SK-N-SH (cell line): ENCODE measurements at places on chromosomes 5 and 9.

GRCh38 chr5:74212336-74212735 lies 428.2 kb downstream of the ENC1 start:
- DNase-seq = no peak
- H3K36me3 ChIP-seq = no peaks in the 10 kb centered on the region
- no peaks in the 10 kb centered on the region for H3K4me1 ChIP-seq
- H3K4me3 ChIP-seq = no peak overlapping the region

DNA sequence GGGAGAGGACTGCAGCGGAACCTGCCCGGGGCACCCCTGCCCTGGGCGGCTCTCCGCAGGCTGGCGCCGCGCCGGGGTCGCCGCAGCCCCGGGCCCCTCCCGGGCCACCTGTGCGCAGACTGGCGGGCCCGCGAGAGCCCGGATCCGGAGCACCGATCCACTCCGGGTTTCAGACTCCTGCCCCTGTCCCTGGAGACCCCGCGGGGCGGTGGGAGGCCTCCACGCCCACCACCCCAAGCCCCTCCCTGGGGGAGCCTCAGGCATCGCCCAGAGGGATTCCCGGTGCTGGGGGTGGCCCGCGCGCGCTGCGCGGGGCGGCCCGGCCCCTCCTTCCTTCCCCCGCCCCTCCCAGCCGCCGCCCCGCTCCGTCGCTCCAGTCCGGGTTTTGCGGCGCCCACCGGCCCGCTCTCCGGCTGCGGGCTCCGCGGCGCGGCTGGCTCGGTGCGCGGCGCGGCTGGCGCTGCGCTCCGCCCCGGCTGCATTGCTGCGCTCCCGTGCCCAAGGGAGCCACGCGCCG lies at the start of gene UNC5A:
TSS of gene UNC5A (plus strand) at position 479 of the 517 bp plus-strand sequence. CDS start 192 bp downstream, outside the sequence.
- H3K4me1 ChIP-seq = no peaks in the 10 kb centered on the region
- H3K4me3 ChIP-seq = peak within 1 kb of the TSS; percentile 53
- DNase-seq = peak; percentile 91
- no peaks in the 10 kb centered on the region for H3K36me3 ChIP-seq

DNA sequence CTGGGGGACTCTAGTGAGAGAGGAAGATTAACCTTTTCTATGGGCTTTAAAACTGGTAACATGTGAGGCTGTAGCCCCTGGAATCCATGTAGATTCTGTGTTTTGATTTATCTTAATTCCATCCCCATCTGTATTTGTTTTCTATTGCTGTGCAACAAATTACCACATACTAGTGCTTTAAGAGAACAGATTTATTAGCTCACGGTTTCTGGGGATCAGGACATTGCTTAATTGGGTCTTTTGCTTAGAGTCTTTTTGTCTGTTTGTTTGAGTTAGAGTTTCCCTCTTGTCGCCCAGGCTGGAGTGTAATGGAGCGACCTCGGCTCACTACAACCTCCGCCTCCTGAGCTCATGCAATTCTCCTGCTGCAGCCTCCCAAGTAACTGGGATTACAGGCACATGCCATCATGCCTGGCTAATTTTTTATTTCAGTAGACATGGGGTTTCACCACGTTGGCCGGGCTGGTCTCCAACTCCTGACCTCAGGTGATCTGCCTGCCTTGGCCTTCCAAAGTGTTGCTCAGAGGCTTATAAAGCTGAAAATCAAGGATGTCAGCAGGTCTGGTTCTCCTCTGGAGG lies 29.9 kb upstream of the GNA14 start:
- no peaks in the 10 kb centered on the region for H3K4me1 ChIP-seq
- H3K36me3 ChIP-seq = no peaks in the 10 kb centered on the region
- DNase-seq = no peak
- H3K27me3 ChIP-seq = no peaks in the 10 kb centered on the region
- H3K27ac ChIP-seq = no peak overlapping the region

- no peak overlapping the region for H3K27ac ChIP-seq
- DNase-seq = no peak
- peaks cover 16% of the 10 kb centered on the region; the same call in 1 of the 2 replicates for H3K4me1 ChIP-seq
- H3K4me3 ChIP-seq = no peak overlapping the region
- H3K27me3 ChIP-seq = no peaks in the 10 kb centered on the region
Observed at GRCh38 chr5:39016587-39017275, 57.5 kb downstream of the RICTOR start.

- DNase-seq = no peak
- H3K27ac ChIP-seq = no peak overlapping the region
- no peak overlapping the region for H3K4me3 ChIP-seq
- no peaks in the 10 kb centered on the region for H3K36me3 ChIP-seq
- no peaks in the 10 kb centered on the region for H3K4me1 ChIP-seq
Observed at GRCh38 chr9:124467410-124468060, 17.3 kb downstream of the ADGRD2 start.

DNA sequence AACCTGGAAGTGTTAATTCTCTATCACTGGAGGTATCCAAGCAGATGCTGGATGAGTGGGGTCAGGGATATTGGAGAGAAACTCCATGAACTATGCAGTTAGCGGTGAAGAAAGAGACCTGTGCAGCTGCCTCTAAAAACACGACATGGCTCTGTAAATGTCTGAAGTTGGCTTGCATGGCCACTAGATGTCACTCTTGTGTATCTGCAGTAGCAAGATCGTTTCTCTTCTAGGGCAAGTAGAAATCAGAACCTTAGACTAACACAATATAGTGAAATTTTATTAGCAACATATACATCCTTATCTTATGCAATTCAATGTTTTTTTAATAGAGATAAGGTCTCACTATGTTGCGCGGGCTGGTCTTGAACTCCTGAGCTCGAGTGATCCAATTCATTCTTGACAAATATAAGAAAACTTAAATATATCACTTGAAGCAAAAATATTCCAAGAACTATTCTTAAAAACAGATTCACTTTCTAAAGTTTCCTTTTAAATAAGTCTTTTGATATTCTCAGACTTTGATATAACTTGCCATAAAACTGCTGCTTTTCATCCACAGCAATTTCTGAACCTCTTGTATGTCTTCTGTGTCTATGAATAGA lies 2.9 kb downstream of the OR2S2 start:
- H3K27me3 ChIP-seq = no peaks in the 10 kb centered on the region
- H3K4me1 ChIP-seq = no peaks in the 10 kb centered on the region
- no peak overlapping the region; the same call in 1 of the 2 replicates for H3K4me3 ChIP-seq
- H3K36me3 ChIP-seq = no peaks in the 10 kb centered on the region
- peak; percentile 65 for DNase-seq

- peaks cover 15% of the 10 kb centered on the region; the same call in 1 of the 2 replicates for H3K4me1 ChIP-seq
- no peaks in the 10 kb centered on the region for H3K36me3 ChIP-seq
- H3K27me3 ChIP-seq = no peaks in the 10 kb centered on the region
- DNase-seq = peak; percentile 59
- H3K27ac ChIP-seq = no peak overlapping the region
- H3K4me3 ChIP-seq = no peak overlapping the region
Observed at GRCh38 chr5:61603211-61603908, 271.3 kb downstream of the ZSWIM6 start.

DNA sequence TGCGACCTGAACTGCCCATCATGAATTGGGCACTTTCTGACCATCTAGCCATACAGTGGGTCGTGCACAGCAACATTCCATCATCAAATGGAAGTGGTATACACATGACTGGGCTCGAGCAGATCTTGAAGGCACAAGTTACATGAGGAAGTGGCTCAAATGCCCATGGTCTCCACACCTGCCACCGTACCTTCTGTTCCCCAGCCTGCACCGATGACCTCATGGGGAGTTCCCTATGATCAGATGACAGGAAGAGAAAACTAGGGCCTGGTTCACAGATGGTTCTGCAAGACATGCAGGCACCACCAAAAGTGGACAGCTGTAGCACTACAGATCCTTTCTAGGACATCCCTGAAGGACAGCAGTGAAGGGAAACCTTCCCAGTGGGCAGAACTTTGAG lies 21.8 kb downstream of the MTMR12 start:
- peaks cover 4% of the 10 kb centered on the region; the same call in 1 of the 2 replicates for H3K36me3 ChIP-seq
- H3K27me3 ChIP-seq = no peaks in the 10 kb centered on the region
- H3K4me3 ChIP-seq = no peak overlapping the region
- H3K4me1 ChIP-seq = no peaks in the 10 kb centered on the region
- no peak overlapping the region for H3K27ac ChIP-seq

DNA sequence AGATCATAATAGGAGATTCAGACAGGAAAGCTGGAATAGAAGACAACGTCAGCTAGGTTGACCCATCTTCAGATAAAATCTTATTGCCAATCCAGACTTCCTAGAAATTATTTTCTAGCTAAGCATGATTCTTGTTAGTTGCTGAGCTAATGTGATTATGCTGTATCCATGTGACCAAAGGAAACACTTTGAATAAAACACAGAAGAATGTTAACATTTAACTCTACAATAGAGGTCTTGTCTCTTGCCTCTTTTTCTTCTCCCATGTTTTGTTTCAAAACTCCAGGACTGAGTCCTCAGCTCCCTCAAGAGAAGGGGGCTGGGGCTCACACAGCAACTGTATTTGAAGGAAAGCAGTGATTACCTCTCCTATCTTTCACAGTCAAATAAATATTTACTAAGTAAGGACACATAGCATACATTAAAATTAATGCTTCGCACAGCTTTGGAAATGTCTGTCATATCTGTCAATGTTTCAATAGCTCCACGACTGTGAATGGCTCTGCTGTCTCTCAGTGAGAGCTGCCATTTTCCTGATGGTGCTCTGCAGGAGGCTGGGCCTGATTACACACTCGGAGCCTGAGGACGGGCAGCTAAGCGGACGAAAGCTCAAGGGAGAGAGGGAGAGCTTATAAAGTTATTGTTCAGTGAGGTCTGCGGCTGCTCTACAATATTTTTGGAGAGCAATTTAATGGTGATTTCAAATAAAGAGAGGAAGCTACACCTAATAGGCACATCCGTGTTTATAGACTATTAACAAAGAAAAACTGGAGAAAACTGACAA lies 64.8 kb upstream of the ZNF462 start:
- no peaks in the 10 kb centered on the region for H3K36me3 ChIP-seq
- H3K4me1 ChIP-seq = no peaks in the 10 kb centered on the region; the same call in 1 of the 2 replicates
- no peak overlapping the region for H3K27ac ChIP-seq
- H3K4me3 ChIP-seq = no peak overlapping the region
- no peak for DNase-seq
- H3K27me3 ChIP-seq = no peaks in the 10 kb centered on the region

DNA sequence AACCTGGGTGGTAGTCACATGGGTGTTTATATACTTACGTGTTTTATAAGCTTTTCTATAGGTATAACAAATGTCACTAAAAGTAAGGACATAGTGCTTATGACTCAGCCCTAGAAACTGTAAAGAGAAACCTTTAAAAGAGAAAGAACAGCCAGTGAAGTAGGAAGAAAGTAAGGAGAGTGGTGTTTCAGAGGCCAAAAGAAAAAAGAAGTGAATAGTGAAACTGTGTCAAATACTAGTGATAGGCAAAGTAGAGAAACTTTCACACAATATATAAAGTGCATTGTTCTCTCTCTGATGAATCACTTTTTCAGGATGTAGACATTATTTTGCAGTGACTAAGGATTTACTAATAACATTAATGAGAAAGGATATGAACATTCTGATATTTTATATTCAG lies 74.2 kb upstream of the SUSD1 start:
- no peaks in the 10 kb centered on the region for H3K27me3 ChIP-seq
- no peak overlapping the region for H3K27ac ChIP-seq
- no peak for DNase-seq
- H3K4me1 ChIP-seq = no peaks in the 10 kb centered on the region
- no peak overlapping the region for H3K4me3 ChIP-seq
- H3K36me3 ChIP-seq = peaks cover 14% of the 10 kb centered on the region

DNA sequence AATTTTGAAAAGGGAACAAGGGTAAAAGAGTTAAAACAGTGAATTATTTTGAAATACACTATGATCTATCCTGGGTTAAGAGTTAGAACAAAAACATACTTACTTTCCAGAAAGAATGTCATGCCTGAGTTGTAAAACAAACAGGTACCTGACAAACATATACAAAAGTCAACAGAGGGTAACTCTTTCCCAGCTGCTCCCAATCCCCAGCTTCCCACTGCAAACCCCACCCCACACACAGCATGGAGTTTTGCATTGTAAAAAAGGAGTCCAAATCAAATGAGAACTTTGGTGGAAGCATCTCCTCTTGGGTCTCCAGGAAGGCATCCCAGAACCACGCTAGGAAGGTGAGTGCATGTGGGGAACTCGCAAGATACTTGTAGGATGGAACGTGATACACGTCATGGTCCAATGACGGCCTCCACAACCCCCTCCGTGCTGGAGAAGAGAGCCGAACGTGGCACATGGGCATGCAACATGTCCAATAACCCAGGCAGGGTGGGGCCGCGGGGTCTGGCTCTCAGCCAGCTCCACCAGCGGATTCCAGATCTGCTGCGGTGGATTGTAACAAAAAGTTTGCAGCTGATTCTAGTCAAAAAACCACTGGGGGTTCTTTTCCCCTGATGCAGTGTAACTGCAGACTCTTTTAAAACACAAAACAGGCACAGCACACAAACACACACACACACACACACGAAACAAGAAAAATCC lies 55.8 kb downstream of the EPB41L4B start:
- H3K36me3 ChIP-seq = no peaks in the 10 kb centered on the region
- no peaks in the 10 kb centered on the region for H3K4me1 ChIP-seq
- DNase-seq = peak; percentile 64
- H3K27ac ChIP-seq = no peak overlapping the region
- no peak overlapping the region for H3K4me3 ChIP-seq

DNA sequence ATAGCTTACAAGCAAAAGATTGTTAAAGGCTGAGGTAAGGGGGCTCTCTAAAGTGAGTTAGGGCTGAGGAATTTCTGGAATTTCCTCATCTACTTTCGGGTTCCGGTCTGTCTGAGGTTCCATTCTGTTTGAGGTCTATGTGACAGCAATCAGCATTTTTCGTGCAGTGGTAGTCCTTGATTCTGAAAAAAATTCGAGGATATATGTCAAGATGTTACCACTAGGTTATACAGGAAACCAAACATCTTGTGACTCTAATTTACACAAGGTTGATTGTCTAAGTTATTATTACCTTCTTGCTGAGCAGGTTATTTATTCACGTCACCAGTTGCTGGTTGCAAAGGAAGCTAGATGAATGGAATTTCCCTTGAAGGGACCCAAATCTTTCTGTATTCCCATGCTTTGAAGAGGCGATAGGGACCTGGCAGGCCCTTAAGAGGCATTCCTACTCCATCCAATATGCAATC lies 35.2 kb downstream of the RLN2 start:
- H3K4me1 ChIP-seq = peaks cover 14% of the 10 kb centered on the region; the same call in 1 of the 2 replicates
- no peaks in the 10 kb centered on the region for H3K36me3 ChIP-seq
- H3K27me3 ChIP-seq = no peaks in the 10 kb centered on the region
- H3K4me3 ChIP-seq = no peak overlapping the region
